ENCODE measurements at places on chromosomes 16 and 17.

DNA sequence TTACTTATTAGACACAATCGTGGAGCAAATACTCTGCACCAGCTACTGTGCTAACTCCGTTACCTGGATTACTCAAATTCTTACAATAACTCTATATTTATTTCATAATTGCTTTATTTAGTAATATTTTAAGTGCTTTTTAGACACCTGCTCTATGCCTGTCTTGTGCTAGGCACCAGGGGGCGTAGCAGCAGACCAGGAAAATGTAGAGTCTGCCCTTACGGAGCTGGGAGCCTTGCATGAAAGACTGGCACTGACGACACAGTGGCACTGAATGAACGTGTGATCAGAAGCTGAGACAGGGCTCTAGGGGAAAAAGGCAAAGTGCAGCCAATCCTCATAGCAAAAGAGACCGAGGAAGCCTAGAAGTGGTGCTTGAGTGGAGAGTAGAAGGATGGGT lies 486.5 kb downstream of the CDH13 start:
- DNase-seq, result peak; percentile 20

GRCh38 chr17:74807441-74807840 lies 31.3 kb upstream of the NAT9 start:
- DNase-seq, result no peak

DNA sequence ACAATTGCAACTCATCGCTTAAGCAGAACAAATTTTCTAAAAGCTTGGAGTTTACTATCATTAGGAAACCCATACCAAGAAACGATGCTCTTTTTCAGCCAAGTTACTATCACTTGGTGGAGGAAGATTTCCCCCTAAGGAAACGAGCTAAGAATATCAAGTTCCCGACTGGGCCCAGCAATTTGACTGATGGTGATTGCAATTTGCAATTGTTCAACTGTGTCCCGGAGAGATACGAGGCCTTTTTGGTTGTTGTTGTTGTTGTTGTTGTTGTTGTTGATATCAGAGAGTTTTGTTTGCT lies 6.2 kb downstream of the HS3ST3A1 start:
- no peak for DNase-seq

DNA sequence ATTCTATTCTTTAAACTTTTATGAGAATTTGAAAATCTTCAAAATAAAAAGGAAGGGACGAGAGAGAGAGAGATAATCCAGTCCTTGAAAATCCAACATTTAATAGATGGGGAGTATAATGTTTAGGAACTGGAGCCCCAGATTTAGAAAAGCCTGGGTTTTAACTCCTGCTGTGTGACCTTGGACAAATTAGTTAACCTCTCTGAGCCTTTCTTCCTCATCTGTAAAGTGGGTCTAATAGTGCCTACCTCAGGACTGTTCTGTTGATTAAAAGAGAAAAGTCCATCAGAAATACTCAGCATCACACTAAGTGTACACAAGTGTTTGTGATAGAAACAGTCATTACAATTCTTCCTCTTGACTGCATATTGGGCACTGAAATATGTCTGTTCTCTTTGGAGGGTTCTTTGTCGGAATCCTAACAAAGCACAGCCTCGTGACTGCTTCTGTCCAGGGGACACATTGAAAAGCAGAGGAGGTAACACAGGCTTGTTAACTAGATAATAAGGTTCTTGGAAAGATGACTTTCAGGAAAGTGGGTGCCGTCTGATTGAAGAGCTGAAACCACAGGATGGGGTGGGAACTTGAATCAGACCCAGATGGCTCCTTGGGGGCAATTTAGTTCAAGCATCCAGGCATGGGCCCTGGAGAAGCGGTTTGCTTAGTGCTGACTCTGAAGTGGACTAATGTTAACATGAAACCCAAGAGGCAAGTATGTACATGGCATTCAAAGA lies 128.2 kb downstream of the CLEC16A start:
- DNase-seq, result no peak

- DNase-seq, result no peak
Measured at GRCh38 chr16:60328152-60328551, 1594.0 kb upstream of the GOT2 start.

GRCh38 chr17:58313815-58314705 lies 14.5 kb downstream of the TSPOAP1 start:
- peak; percentile 88 for DNase-seq

DNA sequence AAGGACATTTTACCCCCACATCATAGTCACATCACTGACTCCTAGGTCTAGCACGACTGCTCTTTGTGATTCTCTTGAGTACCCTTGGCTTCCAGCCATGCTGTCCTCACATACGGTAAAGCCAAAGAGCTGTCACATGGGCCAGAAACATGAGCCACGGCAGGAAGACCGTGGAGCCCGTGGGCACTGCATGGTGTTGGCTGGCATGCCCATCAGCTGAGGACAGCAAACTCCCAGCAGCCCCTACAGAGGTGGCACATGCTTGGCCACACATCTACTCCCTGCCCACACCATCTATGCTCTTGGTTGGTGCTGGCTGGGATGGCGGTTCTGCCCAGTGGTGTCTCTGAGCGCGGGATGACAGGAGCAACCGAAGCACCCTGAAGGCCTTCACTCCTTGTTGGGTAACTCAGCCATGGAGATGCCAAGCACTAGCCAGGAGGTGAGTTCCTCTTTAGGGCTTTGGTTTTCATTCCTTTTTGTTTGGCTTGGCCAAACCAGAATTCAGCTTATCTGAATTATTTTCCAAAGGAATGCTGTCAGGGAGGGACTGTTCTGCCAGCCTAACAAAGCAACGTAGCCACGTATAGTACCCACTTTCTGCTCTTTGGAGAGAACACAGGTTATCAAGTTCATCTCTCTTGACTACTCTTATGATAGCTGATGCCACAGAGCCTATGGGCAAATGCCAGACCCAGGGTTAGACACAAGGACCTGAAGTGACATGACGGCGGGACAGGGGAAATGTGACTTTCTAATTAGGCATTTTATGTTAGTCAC lies 10.0 kb downstream of the TNFAIP1 start:
- DNase-seq, result no peak

DNA sequence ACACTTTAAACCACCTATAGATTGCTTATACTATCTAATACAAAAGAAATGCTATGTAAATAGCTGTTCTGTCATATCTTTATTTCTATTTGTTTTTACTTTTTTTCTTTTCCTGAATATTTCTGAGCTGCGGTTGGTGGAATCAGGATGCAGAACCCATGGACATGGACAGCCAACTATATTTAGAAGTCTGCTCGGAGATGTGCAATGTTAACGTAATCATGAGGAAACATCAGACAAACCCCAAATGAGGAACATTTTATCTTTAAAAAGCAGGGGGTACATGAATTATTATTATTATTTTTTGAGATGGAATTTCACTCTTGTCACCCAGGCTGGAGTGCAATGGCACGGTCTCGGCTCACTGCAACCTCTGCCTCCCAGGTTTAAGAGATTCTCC lies 31.4 kb upstream of the GHDC start:
- no peak for DNase-seq

- DNase-seq, result no peak
Measured at GRCh38 chr16:2598723-2599122, 60.9 kb downstream of the PDPK1 start.

Measured in NCI-H69 (cell line).